ENCODE measurements at places on chromosomes 13 and 19.

- DNase-seq, result no peak
Observed at GRCh38 chr19:29002336-29002735, 210.6 kb downstream of the UQCRFS1 start.

GRCh38 chr19:3039641-3040077 lies 10.6 kb upstream of the TLE2 start:
- no peak for DNase-seq

- no peak for DNase-seq
Observed at GRCh38 chr13:26255115-26255514, 1.2 kb downstream of the CDK8 start.

DNA sequence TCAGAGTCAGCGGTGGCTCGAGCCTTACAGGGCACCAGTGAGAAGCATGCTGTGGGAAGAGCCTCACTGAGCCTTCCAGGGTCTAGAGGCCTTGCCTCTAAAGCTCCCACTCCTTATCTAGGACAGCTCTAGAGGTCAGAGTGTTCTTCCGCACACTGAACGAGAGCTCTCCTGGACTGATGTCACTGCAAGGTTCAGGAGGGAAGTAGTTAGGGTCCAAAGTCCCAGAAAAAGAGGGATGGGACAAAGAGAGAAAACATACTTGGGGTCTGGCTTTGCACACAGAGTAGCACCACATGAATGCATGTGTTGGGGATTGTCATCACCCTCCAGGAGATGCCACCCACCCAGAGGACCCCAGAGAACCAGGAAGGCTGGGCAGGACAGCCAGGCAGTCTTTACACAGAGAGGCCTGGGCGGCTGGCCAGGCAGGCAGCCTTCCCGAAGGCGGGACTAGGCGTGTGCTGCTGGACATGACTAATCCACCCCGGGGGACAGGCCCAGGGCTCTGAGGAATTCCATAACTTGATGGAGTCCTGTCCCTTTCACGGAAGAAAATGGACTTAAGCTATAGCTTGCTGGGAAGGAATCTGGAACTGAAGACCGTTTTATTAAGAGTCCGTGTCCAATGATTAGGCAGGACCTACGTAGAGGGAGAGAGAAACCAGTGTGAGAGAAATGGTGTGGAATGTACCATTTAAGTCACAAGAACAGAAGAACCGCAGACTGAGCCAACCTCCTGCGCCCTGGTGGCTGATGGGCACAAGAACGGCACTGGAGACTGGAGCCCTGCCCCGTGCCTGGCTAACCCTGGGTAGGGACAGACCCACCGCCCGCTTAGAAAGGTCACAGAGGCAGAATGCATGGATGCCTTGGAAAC lies 16.6 kb upstream of the EPHX3 start:
- peak; percentile 82 for DNase-seq

DNA sequence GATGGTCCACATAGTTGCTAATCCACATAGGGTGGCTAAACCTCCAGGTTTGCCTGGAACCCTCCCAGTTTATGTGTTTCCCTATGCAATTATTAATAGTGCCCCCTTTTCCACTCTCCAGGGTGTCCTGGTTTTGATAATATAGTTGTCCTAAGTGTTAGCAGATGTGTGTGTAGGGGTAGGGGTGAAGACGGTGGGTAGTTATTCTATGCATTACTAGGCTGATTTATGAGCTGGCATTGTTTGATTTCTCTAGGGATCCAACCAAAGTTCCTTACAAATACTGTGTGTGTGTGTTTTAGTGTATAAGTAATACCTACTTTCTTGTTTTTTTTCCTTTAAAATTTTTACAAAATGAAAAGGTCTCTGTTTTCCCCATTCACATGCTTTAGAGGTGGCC lies 21.1 kb downstream of the GTF2F2 start:
- no peak for DNase-seq

DNA sequence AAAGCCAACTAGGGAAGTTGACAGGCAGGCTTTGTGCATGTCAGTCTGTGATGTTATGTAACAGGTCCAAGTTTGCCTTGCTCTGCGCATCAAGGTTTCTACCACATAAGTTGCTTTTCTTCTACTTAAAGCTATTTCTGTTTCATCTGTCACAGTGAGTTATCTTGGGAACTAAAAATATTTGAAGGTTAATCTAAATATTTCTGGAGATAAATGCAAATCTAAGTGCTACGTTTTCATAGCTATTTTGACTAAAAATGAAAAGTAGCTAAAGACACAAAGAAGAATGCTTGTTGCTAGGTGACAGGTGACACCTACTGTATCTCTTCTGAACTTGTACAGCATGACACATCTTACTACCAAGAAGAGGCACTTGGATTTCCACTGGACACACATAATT lies 135.6 kb downstream of the KLF12 start:
- DNase-seq, result no peak

DNA sequence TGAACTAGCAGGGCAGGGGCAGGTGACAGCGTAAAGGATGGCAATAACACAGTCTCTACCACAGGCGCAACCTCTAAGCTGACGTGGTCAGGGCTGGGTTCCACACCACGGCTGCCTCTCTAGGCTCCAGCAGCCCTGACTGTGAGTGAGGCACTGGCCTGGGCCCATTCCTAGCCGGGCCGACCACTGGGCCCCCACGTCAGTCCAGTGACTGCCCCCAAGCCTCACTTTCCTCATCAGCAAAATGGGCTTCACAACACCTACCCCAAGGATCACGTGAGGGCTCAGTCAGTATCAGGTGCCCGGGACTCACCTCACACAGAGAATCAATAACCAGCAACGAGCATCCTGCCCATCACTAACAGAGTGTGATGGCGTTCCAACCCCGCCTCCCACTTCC lies 5.2 kb downstream of the ZFR2 start:
- DNase-seq, result no peak

DNA sequence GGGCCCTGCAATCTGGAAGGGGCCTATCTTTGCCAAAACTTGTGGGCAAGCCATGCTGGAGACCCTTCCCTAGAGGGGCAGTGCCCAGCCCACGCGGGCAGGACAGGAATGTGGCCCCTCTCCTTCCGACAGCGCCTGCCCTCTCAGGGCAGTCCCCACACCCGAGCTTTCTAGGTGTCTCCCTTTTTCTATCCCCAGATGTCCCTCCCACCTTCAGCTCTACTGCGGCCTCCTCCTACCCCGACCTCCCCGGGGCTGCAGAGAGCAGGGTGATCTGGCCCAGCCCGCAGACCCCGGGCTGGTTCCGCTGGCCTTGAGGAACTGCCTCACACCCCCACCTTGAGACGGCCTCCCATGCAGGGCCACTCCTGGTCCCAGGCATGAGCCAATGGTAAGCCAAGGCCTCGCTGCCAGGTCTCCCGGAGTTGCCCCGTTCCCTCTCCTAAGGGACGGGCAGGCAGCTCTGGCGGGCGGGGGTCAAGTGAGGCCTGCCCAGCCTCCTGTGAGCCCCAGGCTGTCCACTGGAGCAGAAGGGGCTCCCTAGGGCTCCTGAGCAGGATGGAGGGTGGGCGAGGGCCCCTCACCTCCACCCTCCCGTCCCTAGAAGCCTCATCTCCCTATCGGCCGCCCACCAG lies 39.7 kb downstream of the KLF2 start:
- no peak for DNase-seq

GRCh38 chr13:20197361-20197834 lies 4.7 kb upstream of the GJB2 start:
- DNase-seq, result peak; percentile 36

- DNase-seq, result no peak
Observed at GRCh38 chr19:621819-622218, 11.5 kb downstream of the POLRMT start.

DNA sequence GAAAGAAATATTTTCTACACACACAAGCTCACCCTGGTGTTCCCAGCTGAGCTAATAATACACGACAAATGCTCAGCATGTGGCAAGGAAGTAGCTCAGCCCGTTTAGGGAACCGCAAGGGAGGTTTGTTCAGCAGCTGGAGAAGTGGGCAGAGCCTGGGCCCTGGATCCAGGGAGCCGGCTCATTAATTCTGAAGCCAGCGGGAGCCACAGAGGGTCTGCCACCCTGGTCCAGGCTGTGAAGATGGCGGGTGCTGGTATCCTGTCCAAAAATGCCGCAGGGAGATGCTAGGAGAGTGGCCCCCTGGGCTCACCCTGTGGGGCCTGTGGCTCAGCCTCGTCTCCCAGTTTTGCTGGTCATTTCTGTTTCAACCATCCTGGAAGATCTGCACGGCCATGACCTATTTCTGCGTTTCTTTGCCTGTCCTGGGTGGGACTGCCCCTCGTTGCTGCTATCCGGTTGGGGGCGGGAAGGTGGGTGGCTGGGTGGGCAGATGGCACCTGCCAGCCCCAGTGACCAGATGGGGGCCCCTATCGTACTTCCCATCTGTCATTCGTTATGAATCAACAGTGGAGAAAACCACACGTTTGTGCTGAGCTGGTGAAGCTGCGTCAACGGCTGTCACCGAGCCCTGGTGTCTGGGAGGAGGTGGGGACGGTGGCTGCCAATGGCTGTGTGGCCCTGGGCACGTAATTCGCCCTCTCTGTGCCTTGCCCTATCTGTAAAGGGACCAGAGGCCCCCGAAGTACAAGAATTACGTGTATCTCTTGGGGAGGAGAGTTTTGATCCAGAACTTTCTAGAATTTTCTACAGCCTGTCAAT lies 2.7 kb upstream of the GNA15 start:
- DNase-seq, result peak; percentile 32

DNA sequence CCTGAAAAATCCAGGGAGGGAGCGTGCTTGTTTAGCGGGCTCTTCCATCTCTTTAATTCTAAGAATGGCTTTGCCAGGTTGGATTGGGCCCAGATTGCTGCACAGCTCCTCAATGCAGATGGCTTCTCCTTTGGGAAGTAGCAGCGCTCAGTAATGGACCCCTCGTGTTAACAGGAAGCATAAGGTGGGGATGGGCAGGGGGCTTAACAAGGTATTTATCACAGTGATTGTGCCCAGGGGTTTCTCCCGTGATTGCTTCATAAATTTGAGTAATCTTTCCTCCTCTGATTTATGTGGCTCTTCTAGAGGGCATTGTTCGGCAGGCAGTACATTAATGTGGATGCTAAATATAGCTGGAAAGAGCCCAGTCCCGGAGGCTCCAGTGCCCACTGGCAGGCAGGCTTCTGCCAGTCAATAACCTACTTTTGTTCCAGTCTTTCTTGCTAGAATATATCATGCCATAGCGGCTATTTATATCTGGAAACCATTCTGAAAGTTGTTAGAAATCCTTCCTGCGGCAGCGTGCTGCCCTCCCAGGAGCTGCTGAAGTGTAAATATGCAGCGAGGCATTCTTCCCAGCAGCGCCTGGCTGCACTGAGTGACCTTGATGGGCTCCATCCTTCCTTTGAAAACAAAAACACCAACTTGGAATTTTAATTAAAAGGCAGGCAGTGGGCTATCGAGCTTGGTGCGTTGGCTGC lies 65.0 kb downstream of the FGF9 start:
- DNase-seq, result no peak

- no peak for DNase-seq
Observed at GRCh38 chr19:27765397-27765796, 1447.6 kb downstream of the UQCRFS1 start.

GRCh38 chr13:108328848-108329247 lies 59.3 kb downstream of the TNFSF13B start:
- no peak for DNase-seq

DNA sequence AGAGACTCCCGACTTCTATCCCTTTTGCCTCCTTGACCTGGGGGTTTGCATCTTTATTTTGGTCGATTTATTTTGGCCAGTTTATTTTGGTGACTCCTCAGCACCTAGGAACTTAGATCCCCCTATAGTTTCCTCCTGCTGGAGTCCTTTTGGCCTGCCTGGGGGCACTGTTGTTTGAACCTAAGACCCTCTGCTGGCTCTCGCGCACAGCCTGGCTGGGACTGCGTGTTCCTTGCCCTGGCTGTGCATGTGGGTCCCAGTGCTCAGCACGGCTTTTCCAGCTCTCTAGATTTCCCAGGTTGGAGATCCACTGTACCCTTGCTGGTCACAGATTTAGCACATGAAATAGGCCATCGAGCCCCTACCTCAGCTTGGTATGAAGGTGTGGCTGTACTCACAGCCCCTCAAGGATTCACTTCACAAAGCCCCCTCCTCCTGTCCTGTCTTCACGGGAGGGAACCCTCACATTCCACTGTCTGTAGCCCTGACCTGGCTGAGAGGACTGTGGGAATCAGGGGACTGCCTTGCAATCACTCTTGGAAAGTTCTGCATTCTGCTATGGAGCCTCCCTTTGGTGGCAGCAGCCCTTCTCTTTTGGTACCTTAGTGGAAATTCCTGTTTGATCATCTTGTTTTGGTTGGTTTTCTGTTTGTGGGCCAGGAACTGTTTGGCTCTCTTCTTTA lies 8.3 kb downstream of the UBAC2 start:
- no peak for DNase-seq

DNA sequence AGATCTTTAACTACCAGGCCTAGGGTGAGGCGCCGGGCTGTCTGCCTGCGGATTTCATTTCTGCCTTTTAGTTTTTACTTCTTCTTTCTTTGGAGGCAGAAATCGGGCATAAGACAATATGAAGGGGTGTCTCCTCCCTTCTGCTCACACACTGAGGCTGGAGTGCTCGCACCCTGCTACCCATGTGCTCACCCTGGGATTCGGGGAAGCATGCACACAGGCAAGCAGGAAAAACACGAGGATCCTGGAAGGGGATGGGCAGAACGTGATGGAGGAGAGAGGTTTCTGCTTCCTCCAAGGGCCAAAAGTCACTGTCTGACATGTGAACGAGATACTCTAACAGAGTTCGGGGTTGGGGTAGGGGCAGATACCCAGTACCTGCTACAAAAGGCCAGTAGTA lies 28.4 kb downstream of the ZNF823 start:
- no peak for DNase-seq

- DNase-seq, result no peak
Observed at GRCh38 chr19:3387645-3388589, 21.5 kb downstream of the NFIC start.

GRCh38 chr13:57813651-57814050 lies 182.1 kb downstream of the PCDH17 start:
- DNase-seq, result peak; percentile 31

GRCh38 chr19:28737021-28737895 lies 475.7 kb downstream of the UQCRFS1 start:
- peak; percentile 7 for DNase-seq

DNA sequence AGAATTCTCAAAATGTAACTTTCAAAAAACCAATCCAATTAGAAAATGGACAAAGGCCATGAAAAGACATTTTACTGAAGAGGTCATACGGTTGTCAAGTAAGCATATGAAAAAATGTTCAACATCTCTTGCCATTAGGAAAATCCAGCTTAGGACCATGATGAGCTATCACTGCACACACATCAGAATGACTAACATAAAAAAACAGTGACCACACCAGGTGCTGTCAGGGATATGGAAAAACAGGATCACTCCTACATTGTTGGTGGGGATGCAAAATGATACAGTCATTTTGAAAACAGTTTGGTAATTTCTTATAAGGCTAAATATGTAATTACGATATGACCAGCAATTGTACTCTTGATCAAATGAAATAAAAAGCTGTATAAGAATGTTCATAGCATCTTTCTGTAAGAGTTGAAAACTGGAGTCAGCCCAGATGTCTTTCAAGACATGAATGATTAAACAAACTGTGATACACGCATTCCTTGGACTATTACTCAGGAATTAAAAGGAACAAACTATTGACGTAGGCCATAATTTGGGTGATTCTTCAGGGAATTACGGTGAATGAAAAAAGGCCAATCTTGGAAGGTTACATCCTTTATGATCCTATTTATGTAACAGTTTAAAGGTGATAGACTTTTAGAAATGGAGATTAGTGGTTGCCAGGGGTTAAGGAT lies 26.9 kb upstream of the RCBTB2 start:
- DNase-seq, result peak; percentile 58

- DNase-seq, result no peak
Observed at GRCh38 chr13:66950666-66951065, 279.5 kb downstream of the PCDH9 start.

GRCh38 chr19:18160971-18161635 lies 8.1 kb downstream of the PIK3R2 start:
- DNase-seq, result no peak

Measured in astrocyte (in vitro differentiated cells and primary cell).